A172 (cell line): ENCODE measurements at places on chromosomes 16 and 17. TPM values are rescaled to one million over a fixed set of nuclear protein-coding genes. Genes with fewer than 3 reads are reported as not detected.

- peak; percentile 75 for DNase-seq
These were observed 8.2 kb downstream of the ARL4D start for GRCh38 chr17:43406676-43407645.

Gene PMP22
- total RNA-seq = 45.4 and 53.0 TPM in 2 replicates

DNA sequence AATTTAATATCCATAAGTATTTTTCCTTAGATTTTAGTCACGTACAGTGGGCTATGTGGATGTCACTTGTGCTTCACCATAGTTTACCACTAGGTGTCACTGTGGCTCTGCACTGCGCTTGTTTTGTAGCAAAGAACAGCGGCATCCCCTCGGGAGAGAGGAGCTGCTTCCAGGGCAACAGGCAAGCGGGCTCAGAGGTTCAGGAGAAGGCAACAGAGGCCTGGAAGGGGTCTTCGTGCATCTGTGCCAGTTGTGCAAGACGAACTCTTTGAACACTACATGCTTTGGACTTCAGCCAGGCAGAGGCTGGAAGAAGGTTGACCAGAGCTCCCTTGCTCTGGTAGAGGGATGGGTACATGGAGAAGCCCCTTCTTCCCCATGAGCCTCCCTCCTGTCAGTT, 20.6 kb downstream of the CYB561 start:
- peak; percentile 75 for DNase-seq

DNA sequence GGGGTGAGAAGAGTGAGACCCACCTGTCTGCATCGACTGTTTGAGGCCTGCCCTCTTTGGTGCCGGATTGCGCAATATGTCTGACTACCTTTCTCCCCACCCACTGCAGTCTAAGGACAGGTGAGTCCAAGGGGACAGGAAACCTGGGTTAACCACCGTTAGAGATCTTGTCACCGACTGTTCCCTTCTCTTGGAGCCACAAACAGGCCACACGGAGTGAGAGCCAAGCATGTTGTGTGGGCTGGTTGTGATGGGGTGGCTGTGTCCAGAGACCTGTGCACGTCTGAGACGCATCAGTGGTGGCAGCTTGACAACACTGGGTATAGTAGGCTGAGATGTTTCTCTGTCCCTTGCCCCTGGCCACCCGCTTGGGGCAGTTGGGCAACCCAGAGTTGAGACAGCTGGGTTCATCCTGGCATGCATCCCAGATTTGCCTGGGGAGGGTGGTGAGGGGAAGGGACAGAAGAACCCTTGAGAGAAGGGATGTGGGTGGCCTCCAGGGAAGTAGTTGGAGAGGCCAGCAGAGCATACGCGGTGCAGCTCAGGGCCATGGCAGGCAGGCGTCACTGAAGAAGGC, 21.4 kb downstream of the MPRIP start:
- peak; percentile 49 for DNase-seq

- no peak for DNase-seq
These were observed 70.5 kb downstream of the GAS7 start for GRCh38 chr17:10127819-10128425.

Gene CYLD
- total RNA-seq = 76.8 and 83.4 TPM in 2 replicates

- no peak for DNase-seq
These were observed 24.0 kb downstream of the YWHAE start for GRCh38 chr17:1376061-1376460.

Gene FAHD1
- total RNA-seq = 77.1 and 89.7 TPM in 2 replicates

- DNase-seq = no peak
These were observed 27.4 kb downstream of the TNFRSF13B start for GRCh38 chr17:16944334-16945135.

- no peak for DNase-seq
These were observed 53.2 kb downstream of the PIPOX start for GRCh38 chr17:29096094-29096493.

DNA sequence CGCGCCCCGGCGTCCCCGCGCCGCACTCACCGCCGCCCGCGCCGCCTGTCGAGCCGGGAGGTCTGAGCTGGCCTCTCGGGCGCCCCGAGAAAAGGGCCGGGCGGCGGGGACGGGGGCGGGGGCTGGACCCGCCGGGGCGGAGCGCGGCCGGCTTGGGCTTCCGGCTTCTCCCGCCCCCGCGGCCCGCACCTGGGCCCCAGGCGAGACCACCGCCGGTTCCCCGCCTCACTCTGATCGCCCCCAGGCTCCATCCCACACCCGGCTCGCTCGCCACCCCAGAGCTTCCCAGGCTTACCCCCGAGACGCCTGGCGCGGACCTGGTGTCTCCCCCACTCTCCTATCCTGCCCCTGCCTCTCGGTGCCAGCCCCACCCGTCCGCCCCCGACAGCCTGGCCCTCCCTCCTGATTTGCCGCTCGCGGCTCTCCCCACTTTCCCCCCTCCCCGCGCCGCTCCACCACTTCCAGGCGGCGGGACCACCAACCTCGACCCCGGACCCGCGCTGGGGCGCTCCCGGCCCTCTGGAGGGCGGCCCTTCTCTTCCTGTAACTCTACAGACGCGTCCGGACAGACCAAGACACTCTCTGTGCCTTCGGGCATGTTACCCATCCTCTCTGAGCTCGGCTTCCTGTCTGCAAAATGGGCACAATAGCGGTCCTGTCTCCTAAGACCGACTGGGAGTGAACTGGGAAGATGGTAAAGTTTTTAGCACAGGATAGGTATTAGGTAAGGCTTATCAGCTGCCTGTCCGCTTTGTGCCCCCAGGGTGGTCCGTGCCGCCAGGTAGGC, at the start of gene LITAF:
TSS of gene LITAF (minus strand) at position 64 of the 787 bp plus-strand sequence. CDS start 30,189 bp downstream, outside the sequence.
- peak; percentile 34 for DNase-seq

- no peak for DNase-seq
These were observed 40.1 kb downstream of the HIC1 start for GRCh38 chr17:2094891-2095535.

Gene PPL
- 0.81 and 2.0 TPM in 2 replicates for total RNA-seq

Gene INCA1
- 0.88 and 1.5 TPM in 2 replicates for total RNA-seq

Gene EVPL
- not detected in 2 replicates for total RNA-seq

Gene C17orf100
- 0.24 and 0.89 TPM in 2 replicates for total RNA-seq

DNA sequence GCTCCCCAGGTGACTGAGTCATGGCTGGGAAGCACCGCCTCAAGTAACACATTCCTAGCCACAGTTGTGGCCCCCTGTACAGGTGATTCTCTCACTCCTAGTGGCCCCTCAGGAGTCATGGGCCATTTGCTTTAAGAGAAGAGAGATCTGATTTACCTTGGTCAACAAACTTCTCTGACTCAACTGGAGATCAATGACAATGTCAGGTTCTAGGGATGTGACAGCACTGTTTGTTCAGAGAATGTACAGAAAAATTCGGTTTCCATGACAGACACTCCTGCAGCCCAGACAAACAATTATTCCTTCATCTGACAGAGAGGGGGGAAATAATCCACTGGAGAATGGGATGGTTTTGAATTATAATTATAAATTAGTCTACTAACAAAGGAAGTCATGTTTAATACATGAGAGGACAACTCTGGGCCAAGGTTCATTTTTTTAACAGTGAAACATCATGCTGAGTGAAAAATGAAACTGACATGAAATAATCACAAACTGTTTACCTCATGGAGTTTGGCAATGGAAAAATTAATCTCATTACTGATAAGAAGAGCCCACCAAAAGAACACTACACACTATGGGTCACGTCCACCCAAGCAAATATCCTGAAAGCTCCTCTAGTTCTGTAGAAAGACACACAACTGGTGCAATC, 9.7 kb downstream of the ERN1 start:
- DNase-seq = no peak
